ENCODE measurements at places on chromosomes 4 and X. TPM values are rescaled to one million over a fixed set of nuclear protein-coding genes. Genes with fewer than 3 reads are reported as not detected.

Gene UBA1
- 141 TPM for polyA plus RNA-seq

Gene BANK1
- not detected for polyA plus RNA-seq

GRCh38 chr4:80127870-80128419 is 54.9 kb upstream of the ANTXR2 start:
- H3K4me3 ChIP-seq = no peak overlapping the region
- peaks cover 19% of the 10 kb centered on the region for H3K4me1 ChIP-seq
- H3K36me3 ChIP-seq = no peaks in the 10 kb centered on the region
- no peaks in the 10 kb centered on the region for H3K27me3 ChIP-seq
- no peak for DNase-seq
- no peak overlapping the region for H3K27ac ChIP-seq

GRCh38 chr4:169333265-169333664 is 62.5 kb upstream of the SH3RF1 start:
- no peaks in the 10 kb centered on the region for H3K36me3 ChIP-seq
- H3K27me3 ChIP-seq = no peaks in the 10 kb centered on the region
- no peak overlapping the region for H3K27ac ChIP-seq
- peaks cover 24% of the 10 kb centered on the region for H3K4me1 ChIP-seq

- peak overlapping the region; percentile 87 for H3K27ac ChIP-seq
- H3K36me3 ChIP-seq = 0 out of 2 replicates have a peak, but pooled peaks cover 5% of the 10 kb centered on the region
- peak overlapping the region; percentile 85 for H3K4me3 ChIP-seq
- H3K4me1 ChIP-seq = peaks cover 25% of the 10 kb centered on the region
Observed at GRCh38 chr4:54225598-54226403, 3.3 kb upstream of the PDGFRA start.

Data from GM23248 (cell line).